Activated T-helper 9 cell treated with anti-CD3 and anti-CD28 coated beads, Interleukin-2, amount 50 U/mL, for 16 hours (primary cell): ENCODE measurements at places on chromosomes 3 and 15.
A peak's percentile ranks its signal among the peaks of the same experiment; 100 is the strongest.

DNA sequence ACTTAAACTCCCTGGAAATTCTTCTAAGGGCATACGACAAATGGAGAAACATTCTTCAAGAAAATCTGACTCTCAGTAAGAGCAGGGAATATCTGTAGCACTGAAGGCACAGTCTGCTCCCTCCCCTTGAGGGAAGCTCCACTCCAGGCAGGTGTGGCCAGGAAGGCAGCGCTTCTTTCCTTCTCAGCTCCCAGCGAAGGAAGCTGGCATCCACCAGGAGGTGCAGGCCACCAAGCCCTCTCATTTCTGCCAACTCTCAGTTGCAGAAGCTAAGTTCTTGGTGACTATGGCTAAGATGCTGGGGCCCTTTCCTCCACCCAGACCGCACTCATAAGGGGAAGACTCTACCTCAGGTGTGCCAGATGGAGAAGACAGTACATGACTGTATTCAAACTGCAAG, 37.7 kb upstream of the SLC41A3 start:
- DNase-seq: no peak

DNA sequence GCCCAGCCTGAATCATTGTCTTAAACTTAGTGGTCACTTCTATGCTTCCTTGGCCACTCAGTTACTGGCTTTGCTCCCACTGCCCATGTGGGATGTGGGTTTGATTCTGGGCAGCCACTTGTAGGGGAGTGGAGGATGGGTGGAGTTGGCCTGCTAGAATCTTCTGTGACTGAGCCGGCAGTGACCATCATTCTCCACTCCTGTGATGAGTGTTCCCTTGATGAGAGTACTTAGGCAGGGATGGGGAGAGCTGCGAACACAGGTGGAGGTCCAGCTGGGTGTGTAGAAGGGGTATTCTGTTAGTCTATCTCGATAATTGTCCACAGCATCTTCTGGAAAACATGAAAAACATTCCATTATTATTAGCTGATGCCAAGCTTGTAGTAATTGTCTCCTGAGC, 8.0 kb downstream of the TM6SF1 start:
- DNase-seq: no peak

GRCh38 chr15:76299786-76300185, 11.5 kb downstream of the ETFA start:
- no peak for DNase-seq

- DNase-seq: no peak
Measured at GRCh38 chr3:45965653-45966052, 22.4 kb downstream of the CXCR6 start.

- no peak for DNase-seq
Measured at GRCh38 chr15:88543065-88543776, 3.3 kb downstream of the DET1 start.

- no peak for DNase-seq
Measured at GRCh38 chr15:84648539-84648938, 5.5 kb downstream of the WDR73 start.

GRCh38 chr3:52088445-52089367, 32.3 kb upstream of the DUSP7 start:
- no peak for DNase-seq

DNA sequence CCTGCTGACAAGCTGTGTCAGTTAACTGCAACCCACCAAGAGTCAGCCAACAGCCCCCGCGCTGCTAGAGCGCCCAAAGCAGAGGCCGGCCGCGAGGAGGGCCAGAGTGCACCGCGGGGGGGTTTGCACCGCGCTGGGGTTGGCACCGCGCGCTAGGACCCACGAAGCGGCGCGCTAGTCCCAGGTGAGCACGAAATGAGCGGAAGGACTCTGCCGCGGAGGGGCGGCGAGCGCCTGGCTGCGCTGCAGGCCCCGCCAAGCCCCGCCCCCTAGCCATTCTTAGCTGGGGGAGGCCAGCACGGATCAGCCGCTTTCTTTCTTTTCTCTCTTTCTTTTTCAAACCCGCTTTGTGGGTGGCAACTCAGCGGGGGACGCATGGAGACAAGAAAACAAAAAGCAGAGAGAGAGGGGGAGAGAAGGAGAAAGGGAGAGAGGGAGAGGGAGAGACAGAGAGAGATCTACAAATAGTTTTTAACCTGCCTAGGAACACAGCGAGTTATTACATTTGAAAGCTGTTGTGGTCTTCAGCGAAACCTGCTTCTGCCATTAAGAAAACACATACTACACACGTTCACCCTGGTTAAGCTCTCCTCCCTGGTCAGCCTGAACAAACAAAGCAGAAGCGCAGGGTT, 6.9 kb upstream of the FOXB1 start:
- DNase-seq: peak; percentile 36

DNA sequence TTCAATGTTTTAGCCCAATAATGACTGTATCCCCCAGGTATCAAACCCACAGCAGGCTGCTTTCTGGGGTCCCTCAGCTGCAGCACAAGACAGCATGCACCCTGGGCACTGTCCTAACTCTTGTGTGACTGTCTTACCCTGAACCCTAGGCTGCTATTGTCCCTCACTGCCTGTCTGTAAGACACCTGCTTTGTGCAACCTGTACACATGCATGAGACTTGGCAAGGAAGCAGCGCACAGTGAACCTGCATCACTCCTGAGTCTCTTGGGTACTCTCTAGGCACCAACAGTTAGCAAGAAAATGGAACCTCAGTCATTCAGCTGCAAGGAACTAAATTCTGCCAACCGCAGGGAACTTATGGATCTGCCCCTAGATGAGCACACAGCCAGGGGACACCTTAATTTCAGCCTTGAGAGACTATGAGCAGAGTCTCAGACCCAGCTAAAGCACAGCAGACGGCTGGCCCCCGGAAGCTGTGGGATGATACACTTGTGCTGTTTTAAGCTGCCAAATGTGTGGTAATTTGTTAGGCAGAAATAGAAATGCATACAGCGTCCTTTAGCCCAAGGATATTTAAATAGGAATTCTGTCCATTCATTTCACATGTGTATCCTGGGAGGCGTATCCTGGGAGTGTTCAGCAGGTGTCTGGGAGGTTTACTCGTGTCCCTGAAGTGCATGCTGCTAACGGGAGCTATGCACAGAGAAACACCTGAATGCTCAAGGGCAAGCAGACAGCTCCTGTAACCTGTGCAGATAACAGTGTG, 223.8 kb downstream of the KLF13 start:
- no peak for DNase-seq

GRCh38 chr15:99474909-99475753, 90.7 kb upstream of the MEF2A start:
- DNase-seq: no peak

- no peak for DNase-seq
Measured at GRCh38 chr3:132973441-132973840, 64.8 kb upstream of the TMEM108 start.

GRCh38 chr15:90114451-90114901, 12.2 kb upstream of the IDH2 start:
- DNase-seq: no peak

DNA sequence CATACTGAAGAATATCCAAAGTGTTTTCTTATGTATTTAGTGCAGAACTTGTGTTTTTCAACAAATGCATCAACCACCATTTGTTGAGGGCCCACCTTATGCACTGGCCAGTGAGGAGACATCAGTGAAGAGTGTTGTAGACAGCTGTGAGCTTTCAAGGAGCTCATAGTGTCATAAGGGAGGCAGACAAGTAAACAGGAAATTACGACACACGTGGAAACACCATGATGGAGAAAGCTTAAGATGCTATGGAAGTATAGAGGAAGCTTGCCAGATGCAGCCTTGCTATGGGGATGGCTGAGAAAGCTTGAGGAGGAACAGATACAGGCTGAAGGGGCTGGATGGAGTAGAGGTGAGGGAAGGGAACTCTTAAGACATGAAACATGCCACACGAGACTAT, 50.8 kb upstream of the PSMD6 start:
- DNase-seq: no peak

- DNase-seq: no peak
Measured at GRCh38 chr3:66441129-66441528, 59.7 kb downstream of the LRIG1 start.

- peak; percentile 28 for DNase-seq
Measured at GRCh38 chr15:69478259-69478781, 25.7 kb downstream of the RPLP1 start.

DNA sequence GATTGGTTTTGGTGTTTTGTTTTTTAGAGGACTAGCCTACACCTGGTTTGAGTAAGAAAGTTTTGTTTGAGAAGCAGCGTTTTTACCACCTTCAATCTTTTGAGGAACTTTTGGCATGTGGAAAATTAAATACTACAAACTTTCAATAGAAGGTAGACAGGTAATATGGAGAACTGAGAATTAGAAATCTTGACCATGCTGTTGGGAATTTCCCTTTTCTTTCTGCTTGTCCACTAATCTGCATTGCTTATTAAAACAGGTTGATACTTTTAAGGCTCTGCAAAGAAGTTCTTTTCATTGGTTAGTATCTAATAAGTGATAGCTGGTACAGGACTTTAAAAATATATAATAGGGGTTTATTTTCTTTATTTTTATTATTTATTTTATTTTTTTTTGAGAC, 31.9 kb downstream of the UBE2E1 start:
- DNase-seq: no peak

- no peak for DNase-seq
Measured at GRCh38 chr3:47863391-47864128, 60.6 kb downstream of the DHX30 start.

- no peak for DNase-seq
Measured at GRCh38 chr3:146747051-146747450, 141.9 kb upstream of the PLSCR5 start.

DNA sequence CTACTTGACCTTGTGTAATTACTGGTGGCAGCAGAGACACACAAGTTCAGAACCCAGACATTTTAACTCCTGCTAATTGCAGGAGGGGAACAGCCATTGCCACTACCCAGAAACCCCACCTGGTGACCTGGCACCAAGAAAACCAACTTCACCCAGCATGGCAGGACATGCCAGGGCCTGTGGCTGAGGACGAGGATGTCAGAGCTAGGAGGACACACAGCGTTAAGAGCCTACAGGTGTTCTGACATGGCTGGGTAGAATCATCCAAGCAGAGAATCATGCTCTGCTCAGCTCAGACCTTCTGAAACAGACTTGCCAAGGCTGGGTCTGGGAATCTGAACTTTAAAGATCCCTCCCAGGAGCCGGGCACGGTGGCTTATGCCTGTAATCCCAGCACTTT, 11.7 kb upstream of the SPATA12 start:
- DNase-seq: no peak

- DNase-seq: no peak
Measured at GRCh38 chr3:113405180-113405579, 36.1 kb downstream of the CFAP44 start.

GRCh38 chr3:184078851-184079250, 18.0 kb upstream of the HTR3E start:
- DNase-seq: no peak

DNA sequence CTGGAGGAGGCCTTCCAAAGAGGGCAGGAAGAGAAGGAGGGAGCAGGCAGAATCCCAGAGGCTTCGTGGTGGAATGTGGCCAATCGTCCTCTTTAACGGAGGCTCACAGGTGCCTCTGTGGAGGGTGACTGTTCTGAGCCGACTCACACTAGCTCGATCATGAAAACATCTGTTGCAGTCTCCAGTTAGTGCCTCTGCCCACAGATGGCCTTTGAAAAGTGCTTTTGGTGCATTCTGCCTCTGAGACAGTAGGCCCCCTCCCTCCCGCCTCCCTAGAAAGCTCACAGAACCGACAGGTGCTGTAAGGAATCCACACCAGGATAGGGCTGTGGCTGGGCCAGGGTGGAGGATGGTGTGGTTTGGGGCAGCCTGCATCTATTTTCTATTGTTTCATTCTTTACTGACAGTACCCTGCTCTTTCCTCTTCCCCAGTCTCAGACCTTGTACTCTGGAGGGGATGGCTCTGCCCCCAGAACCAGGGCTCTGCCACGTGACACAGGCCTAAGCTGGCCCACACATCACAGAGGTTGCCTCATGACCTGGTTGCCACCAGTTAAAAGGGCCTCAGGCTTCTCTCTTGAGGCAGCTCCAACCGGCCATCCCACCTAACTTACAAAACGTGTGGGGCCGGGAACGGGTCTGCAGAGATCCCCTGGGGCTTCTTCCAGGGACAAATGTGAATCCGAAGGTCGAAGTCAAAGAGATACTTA, 27.2 kb upstream of the PIGZ start:
- no peak for DNase-seq

DNA sequence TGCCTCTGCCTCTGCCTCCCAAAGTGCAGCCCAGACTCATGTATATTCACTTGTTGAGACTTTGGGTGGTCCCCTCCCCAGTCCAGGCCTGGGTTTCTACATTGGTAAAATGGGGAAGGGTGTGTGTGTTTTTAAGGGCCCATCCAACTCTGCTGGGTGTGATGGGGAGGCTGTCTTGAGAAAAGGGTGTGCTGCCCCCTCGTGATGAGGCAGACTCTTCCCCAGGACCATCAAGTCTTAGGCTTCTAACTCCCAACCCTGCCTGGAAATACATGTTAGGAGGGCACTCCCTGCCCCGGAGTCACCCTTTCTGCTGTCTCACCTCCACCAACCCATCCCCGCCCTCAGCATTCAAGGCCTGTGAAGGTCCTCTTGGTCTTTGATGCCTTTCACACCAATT, 4.4 kb upstream of the PTPN23 start:
- DNase-seq: no peak

GRCh38 chr3:12004741-12005513, 739 bp downstream of the SYN2 start:
- DNase-seq: no peak

GRCh38 chr3:154018100-154018696, 103.0 kb upstream of the ARHGEF26 start:
- DNase-seq: peak; percentile 1

- DNase-seq: no peak
Measured at GRCh38 chr3:146585156-146585555, 20.0 kb downstream of the PLSCR5 start.

DNA sequence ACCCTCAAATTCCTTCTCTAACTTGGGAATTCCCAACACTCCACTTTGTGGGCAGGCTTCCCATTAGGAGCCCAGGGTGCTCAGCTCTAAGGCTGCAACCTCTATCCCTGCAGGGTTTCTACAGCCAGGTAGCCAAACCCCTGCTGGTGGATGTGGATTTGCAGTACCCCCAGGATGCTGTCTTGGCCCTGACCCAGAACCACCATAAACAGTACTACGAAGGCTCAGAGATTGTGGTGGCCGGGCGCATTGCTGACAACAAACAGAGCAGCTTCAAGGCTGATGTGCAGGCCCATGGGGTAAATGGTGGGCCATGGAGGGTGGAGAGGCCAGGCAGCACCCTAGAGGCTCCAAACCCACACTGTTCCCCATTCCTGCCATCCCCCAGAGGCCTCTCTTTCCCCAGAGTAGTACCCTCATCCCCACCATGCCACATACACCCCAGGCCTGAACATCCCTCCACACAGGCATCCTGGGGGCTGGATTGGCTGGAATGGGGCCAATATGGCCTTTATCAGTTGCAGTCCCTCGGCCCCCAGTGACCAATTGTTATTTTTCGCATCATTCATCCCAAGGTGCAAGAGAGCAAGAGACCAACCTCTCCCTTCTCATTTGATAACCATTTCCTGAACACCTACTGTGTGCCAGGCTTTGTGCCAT, 7.7 kb downstream of the ITIH1 start:
- DNase-seq: no peak

DNA sequence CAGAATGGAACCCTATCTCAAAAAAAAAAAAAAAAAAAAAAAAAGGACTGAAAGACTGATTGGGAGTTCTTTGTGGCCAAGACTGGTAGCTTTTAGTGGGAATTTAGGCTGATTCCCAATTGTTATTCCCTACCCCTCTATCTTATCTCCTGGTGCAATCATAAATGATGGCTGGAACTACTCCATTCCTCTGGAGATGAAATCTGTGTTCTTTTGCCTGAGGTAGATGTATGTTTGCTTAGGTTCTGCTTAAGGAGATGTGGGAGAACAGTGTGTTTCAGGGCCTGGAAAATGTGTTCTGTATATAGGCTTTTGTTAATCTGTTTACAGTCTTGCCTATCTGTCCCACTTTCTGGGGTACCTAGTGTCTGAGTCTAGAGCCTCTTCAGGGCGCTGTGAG, 19.5 kb downstream of the UBE2Q2 start:
- no peak for DNase-seq
